ENCODE measurements at places on chromosomes 13 and 19.

GRCh38 chr13:42815681-42816080, 34.3 kb downstream of the FAM216B start:
- no peak for DNase-seq

- no peak for DNase-seq
Observed at GRCh38 chr13:50654331-50654730, 189.2 kb downstream of the DLEU7 start.

DNA sequence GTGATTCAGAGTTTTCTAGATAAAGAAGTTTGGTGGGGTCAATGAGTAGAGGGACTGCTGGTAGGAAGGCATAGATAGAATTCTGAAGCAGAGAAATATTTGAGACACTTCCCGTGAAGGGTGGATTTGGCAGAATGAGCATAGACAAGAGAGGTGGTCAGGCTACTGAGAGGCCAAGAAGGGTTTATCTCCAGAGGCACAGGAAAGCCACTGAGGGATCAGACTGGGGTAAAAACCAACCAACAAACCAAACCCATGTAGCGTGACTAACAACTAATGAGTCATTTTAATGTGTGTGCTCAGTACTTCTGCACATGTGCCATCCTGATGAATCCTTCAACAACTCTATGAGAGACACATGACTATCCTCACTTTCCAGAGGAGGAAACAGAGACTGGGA, 60.0 kb upstream of the SERP2 start:
- DNase-seq: no peak

GRCh38 chr13:112351825-112352224, 24.3 kb upstream of the SPACA7 start:
- no peak for DNase-seq

- no peak for DNase-seq
Observed at GRCh38 chr19:37988758-37989635, 82.0 kb downstream of the SIPA1L3 start.

GRCh38 chr19:29695765-29696564, 19.1 kb downstream of the C19orf12 start:
- DNase-seq: no peak

DNA sequence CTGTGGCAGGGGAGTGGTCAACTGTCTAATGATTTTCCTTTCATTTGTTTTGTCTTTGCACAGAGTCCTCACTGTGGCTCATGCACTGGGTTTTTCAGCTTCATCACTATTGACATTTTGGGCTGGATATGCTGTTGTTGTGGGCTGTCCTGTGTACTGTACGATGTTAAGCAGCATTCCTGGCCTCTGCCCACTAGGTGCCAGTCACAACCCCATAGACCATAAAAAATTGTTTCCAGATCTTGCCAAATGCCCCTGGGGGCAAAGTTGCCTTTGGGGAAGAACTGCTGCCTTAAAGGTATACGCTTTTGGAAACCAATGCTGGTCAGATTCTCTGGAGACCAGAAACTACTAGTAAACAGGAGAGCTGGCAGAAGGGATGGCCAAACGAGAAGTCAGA, 310.4 kb downstream of the SPRY2 start:
- DNase-seq: no peak

DNA sequence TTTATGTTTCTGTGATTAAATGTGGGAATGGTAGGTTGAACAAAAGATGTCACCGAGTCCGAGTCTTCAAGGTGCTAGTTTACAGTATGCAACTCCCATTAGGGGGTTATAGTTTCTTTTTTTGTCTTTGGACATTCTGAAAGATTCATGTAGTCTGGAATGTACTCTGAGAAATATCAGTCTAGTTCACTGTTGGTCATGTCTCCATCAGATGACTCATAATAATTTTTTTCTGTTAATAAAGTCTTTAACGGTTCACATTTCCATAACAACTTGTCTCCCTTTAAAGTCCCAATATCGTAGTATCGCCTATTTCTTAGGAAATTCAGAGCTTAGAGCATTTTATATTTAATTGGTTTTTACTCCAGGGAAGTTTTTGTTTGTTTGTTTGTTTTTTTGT, 13.5 kb upstream of the ESD start:
- DNase-seq: no peak

GRCh38 chr19:799076-799881, 2.0 kb downstream of the PTBP1 start:
- DNase-seq: no peak

GRCh38 chr13:95636853-95637252, 7.7 kb downstream of the DZIP1 start:
- no peak for DNase-seq

DNA sequence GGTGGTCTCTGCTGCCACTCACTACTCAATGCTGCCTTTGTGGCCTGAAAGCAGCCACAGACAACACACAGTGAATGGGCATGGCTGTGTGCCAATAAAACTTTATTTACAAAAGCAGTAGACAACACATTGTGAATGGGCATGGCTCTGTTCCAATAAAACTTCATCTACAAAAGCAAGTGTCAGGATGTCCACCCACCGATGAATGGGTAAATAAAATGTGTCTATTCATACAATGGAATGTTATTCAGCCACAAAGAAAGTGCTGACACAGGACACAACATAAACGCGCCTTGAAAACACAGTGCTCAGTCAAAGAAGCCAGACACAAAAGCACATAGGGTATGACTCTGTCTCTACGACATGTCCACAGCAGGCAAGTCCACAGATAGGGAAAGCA, 20.1 kb downstream of the ZSCAN5A start:
- DNase-seq: no peak

DNA sequence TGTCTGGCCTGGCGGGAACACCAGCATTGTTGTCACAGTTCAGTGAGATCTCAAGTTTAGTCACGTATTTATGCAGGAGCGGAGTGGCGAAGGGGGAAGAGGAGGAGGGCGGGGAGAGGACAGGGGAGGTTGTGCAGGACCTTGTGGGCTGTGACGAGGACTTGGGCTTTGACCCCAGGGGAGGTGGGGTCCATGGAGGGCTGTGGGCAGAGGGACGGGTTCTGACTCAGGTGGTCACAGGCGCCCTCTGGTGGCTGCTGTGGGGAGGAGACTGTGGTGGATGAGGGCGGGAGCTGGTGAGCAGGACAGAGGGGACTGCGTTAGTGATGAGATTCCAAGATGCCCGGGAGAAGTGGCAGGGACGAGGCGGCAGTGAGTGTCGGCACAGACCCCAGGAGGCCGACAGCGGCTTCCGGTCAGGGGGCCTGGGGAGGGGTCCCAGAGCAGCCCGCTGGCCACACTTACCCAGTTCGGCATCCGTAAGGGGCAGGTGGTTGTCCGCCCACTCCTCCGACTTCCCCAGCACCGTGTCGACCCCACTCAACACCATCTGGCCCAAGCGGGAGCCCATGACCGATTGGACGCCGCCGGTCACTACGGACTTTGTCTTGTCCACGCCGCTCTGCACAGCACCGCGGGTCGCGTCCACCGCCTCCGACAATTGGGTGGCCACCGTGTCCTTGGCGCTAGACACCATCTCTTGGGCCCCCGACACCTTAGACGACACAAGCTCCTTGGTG, 15.7 kb downstream of the PLIN3 start:
- DNase-seq: peak; percentile 28

DNA sequence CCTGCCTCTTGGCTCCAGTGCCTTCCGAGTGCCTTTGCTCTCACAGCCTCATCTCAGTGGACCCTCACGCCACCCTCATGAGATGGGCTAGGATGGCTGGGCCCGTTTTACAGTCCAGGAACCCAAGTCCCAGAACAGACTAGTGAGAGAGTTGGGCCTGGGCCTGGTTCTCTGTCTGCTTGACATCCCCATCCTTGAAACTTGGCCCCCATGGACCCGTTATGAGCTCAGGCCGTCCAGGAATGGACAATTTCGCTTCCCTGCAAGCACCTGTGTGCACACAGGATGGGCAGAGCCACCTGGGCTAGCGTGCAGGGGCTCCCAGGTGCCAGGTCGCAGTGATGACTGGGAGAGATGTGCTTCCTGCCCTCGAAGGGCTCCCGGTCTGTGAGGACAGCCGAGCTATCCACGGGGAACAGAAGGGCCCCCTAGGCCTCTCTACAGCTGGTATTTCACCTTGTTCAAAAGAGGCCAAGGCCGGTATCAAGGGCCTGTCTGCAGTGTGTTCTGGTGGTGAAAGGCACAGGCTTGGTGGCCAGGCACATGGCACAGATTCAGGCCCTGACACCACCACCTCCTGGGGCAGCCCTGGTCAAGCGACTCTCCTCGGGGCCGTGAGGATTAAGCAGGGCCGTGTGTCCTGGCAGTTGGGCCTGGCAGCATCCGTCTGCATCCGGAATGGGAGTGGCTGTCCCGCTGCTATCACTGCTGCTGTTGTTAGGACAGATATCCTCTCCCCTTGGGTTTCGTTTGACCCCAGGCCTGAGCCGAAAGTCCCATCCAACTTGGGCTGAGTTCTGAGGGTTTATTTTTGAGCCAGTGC, 38.9 kb downstream of the CAPN12 start:
- no peak for DNase-seq

DNA sequence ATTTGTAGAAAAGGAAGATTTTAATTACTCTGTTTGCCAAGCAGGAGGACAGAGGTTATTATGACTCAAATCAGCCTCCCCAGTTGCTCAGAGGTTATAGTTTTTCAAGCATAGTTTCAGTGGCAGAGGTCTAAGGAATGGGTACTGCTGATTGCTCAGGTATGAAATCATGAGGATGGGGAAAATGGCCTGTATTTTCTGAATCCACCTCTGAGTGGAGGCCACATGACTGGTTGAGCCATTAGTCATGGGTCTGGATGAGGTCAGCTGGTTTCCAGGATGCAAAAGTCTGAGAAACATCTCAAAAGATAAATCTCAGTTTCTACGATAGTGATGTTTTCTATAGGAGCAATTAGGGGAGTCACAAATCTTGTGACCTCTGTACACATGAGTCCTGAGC, 62.8 kb upstream of the CEACAM8 start:
- no peak for DNase-seq

- DNase-seq: no peak
Observed at GRCh38 chr19:46913198-46913851, 52.5 kb downstream of the ARHGAP35 start.

Data from hypothalamus (tissue), 51 donors.